ENCODE measurements at places on chromosomes 7 and 10.

DNA sequence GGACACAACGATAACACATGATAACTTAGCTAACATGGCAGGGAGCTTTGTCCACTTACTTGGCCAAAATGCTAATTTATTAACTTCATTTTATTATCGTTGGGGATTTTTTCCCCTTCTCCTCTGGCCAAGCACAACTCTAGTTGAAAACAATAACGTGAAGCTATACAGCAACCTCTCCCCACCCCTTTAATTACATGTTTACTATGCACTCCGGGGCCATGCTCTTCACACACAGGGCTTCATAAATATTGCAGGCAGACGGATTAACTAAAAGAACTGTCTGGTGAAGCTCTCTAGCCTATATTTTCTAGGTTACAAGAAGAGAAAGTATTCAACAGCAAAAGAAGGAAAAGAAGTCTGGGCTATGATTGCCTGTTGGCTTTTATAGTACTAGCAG lies 51.7 kb downstream of the XRCC2 start:
- DNase-seq = no peak

DNA sequence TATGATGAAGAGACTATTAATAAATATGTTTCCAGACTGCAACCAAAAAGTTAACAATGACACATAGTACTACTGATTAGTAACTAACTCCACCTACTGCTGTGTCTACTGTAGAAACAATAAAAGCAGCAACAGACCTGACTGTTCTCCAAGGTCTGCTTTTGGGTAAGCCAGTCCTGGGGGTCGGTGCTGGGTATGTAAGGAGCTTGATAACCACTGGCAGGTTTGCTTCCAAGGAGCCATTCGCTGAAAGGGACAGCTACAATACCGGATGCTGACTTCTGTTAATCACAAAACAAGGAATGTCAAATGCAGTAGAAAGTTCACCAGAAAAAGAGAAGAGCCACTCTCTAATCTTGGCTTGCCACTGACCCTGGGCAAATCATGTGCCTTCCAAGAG lies 17.7 kb downstream of the NCOA4 start:
- no peak for DNase-seq

DNA sequence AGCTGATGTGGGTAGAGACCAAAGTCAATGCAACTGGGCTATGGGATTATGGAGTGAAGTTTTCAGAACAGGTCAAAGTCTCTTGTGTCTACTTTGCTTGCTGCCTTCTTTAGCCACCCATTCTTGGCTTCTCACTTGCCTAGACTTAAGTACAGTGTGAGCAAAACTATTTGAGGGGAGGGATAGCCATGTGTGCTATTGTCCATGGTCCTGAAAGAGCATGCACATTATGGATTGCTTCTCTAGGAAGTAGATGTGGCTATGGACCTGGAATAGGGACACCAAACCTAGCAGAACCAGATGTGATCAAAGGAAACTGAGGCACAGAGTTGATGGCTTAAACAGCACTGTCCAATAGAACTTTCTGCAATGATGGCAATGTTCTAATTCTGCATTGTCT lies 81.9 kb upstream of the ZNF800 start:
- DNase-seq = no peak

- peak; percentile 55 for DNase-seq
These were observed 2.0 kb upstream of the GTPBP4 start for GRCh38 chr10:986137-986825.

- DNase-seq = no peak
These were observed 22.8 kb downstream of the NSMCE4A start for GRCh38 chr10:121952226-121952625.

DNA sequence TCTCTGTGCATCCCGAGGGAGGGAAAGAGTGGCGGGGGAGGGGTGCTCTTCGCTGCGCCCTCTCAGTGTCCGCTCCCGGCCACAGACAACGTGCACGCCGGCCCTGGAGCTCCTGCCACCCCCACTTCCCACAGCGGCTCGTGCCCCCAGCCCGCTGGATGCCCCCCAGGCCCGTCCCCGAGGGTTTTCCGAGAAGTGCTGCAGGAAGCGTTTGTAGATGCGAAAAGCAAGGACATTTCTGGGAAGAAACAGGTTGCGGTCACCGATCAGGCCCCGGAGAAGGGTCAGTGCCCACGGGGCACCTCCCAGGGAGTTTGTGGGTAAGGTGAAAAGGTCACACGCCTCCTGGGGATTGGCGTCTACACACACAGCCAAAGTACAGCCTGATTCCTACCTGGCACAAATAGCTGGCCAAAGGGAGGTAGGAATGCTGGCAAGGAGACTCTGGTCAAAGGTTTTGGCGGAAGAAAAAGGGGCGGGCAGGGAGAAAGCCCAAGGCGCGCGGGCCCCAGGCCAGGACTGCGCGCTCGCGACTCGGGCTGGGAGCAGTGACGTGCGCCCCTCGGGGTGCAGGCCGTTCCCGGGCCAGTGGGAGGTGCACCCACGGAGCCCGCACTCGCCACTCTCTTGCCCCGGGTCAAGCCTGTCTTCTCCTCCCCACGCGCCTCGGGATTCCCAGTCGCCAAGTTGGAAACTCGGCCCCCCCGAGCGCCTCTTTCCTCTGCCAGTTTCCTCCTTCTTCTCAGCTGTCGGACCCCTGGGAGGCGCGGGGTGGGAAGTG lies 1.5 kb upstream of the NRP1 start:
- DNase-seq = peak; percentile 82

DNA sequence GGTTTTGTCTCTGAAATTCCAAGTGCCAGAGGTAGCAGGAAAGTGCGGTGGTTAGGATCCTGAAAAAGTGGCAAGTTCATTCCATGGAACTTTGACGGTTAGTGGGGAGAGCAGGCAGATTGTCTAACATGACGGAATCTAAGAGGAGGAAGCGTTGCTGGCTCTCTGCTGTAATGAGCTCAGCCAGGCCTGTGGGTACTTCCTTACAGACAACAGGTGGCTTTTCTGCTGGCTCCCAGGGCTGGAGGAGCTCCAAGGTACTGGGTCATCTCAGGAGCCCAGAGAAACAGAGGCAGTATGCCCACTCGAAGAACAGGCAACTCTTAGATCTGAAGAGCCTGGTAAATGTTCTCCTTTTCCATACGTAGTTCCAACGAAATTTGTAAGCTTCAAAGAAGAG lies 3.1 kb upstream of the AIFM2 start:
- DNase-seq = no peak

- DNase-seq = no peak
These were observed 144.2 kb upstream of the GLI3 start for GRCh38 chr7:42381161-42381560.

GRCh38 chr7:5697754-5698424 lies 83.6 kb downstream of the RNF216 start:
- DNase-seq = no peak

DNA sequence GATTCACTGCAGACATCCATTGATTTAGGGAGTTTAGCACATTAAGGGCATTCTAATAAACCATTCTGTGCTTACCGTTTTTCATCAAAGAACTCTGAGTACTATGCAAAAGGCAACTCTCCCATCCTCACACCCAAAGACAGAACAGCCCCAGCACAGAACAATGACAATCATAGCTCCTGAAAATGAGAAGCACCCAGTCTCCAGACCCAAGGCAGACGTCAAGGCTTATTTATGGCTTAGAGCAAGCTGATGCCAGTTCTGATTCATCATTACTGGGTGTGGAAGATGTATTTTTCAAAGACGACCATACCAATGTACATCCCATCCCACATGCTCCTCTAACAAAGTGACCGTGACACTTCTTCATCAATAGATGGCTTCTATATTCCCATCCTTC lies 67.6 kb downstream of the OSBPL3 start:
- no peak for DNase-seq

DNA sequence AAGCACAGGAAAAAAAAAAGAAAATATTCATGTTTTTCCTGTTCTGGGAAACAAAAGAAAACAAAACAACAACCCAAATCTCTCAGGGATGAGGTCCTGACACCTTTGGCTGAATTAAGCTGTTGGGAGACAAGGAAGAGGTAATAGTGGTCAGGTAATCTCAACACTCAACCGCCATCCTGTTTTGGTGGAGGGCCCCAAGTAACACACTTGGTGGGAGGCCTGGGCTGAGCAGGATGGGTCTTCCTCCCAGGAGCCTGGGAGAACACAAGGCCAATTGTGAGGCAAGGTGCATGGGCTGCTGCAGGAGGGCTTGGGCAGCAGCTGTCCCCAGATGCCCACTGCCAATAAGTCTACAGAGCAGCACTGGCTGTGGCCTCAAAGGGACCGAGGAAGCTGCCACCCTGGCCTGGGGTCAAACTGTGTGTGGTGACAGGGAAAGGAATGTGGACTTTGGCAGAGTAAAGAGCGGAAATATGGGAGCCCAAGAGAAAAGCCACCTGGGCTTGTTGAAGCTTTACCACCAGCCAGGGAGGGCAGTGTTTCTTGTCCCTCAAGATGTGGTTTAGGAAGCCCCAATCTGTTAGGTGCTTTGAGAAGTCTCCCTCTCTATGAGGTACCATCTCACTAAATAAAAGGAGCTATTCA lies 93.5 kb upstream of the SLC25A13 start:
- DNase-seq = peak; percentile 55

Measured in Calu3 (cell line).